ENCODE measurements at places on chromosomes 3 and 15.

- no peak for DNase-seq
Observed at GRCh38 chr3:25287291-25287884, 140.7 kb upstream of the RARB start.

DNA sequence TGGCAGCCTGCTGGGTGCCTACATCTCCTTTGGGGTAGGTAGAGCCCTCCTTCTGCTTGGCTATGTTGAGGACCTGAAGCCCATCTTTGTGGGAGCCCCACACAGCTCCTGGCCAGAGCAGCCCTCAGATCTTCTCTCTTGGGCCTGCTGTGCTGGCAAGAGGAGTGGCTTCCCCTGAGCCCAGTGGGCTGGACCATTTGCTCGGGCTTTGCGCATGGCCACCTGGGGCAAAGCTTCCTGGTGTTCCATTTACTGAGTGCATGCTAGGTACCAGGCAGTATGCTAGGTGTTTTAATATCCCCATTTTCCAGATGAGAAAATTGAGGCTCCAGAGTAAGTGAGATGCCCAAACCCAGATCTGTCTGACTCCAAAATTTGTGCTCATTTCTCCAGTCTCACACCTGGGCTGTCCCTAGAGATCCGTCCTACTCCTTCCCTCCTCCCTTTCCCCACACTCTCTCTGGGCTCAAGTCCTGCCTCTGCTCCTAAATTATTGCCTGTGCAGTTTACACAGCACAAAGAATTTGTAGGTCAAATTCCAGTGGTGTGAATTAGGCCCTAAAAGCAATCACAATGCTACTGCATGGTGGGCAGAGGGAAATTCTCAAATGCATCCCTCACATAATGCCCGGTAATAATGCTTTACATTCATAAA, 39.7 kb downstream of the SLC28A1 start:
- no peak for DNase-seq

GRCh38 chr15:70083418-70083817, 14.3 kb downstream of the TLE3 start:
- DNase-seq: no peak

DNA sequence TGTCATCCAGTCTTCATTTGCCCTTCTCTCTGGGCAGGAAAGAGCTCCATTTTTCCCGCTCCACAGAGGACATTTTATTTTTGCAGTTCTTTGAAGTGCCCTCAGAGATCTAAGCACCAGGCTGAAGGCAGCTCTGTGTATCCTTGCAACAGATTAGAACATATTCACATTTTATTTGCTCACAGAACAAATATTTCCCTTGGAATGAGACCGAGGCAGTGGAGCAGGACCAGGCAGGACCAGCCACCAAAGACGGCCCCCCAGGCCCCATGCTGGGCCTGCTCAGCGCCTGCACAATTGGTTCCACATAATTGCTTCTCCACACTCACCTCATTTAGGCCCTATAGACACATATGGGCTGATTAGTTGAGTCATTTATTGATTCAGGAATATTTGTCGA, 15.7 kb upstream of the ETV5 start:
- DNase-seq: no peak

DNA sequence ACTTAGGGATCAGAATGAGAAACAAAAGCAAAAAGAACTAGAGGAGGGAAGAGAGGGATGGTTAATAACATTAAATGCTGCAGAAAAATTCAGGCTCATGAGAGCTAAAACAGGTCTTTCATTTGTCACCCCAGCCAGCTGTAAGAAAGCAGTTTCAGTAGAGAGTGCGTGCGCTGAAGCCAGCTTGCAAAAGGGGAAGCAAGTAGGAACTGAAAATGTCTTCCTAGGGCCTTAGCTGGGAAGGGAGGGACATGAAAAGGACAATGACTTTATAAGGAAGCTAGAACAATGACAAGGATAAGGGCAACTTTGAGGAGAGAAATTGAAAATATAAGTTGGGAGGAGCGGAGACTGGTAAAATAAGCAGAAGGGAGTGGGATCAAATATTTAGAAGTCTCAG, 3.1 kb downstream of the CIAO2A start:
- no peak for DNase-seq

DNA sequence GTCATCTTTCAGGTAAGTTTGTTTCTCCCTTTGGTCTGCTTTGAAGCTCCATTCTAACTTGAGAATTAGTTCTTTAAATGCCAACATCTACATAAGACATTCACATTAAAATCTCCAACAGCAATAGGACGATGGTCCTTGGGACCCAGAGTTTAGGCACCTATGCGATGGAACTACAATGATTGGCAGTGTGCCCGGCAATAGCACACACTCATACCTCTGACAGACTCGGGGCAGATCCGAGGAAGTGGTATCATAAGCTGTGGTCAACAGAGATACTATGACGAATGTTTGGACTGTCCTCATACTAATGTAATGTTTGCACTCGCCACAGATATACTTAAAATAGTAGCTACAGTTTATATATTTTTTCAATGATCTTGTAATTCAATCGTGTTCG, 34.2 kb upstream of the NR2F2 start:
- no peak for DNase-seq

GRCh38 chr3:183309276-183309675, 56.2 kb downstream of the B3GNT5 start:
- no peak for DNase-seq

- DNase-seq: no peak
Observed at GRCh38 chr3:41653571-41654239, 308.2 kb downstream of the ULK4 start.

DNA sequence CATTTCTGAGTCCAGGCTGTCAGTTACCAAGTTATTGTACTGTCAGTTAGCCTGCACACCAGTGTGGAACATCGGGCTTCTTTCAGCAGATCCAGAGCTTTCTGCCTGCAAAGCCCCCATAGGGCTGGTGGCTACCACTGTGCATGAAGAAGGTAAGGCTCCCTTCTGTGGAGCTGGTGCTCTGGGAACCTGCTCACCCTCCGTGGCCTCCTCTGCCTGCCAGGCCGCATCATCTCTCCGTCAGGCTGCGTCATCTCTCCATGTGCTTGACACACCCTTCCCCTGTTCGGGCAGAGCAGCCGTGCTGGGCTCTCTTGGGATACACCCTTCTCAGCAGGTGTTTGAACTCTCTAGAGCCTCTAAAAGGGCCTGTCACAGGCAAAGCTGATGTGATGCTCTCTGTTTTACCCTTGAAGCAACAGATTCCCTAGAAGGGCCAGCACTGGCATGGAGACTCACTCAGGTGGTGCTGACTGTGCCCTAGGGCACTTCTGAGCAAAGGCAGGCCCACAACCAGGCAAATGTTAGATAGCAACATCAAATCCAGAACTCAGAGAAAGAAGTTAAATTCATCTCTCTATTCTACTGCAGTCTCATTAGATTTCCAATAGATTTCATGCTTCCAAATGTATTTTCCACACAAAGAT, 261.1 kb downstream of the EPHB1 start:
- no peak for DNase-seq

DNA sequence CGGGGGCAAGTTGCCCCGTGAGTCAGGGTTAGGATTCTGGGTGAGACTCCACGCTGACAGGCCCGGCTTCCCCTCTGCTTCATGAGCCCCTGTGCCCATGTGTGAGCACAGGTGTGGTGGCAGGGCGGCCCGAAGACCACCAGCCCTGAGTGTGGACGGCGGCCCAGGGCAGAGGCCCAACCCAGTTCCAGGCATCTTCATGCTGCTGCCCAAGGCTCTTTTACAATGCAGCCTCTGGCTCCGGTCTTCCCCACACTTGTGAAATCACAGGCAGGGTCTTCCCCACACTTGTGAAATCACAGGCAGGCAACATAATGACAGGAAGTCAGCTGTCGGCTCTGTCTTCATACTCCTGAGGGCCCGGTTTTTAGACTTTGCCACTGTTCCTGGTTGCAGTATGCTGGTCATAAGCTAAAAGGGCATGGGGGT, 78.8 kb downstream of the AAGAB start:
- no peak for DNase-seq

DNA sequence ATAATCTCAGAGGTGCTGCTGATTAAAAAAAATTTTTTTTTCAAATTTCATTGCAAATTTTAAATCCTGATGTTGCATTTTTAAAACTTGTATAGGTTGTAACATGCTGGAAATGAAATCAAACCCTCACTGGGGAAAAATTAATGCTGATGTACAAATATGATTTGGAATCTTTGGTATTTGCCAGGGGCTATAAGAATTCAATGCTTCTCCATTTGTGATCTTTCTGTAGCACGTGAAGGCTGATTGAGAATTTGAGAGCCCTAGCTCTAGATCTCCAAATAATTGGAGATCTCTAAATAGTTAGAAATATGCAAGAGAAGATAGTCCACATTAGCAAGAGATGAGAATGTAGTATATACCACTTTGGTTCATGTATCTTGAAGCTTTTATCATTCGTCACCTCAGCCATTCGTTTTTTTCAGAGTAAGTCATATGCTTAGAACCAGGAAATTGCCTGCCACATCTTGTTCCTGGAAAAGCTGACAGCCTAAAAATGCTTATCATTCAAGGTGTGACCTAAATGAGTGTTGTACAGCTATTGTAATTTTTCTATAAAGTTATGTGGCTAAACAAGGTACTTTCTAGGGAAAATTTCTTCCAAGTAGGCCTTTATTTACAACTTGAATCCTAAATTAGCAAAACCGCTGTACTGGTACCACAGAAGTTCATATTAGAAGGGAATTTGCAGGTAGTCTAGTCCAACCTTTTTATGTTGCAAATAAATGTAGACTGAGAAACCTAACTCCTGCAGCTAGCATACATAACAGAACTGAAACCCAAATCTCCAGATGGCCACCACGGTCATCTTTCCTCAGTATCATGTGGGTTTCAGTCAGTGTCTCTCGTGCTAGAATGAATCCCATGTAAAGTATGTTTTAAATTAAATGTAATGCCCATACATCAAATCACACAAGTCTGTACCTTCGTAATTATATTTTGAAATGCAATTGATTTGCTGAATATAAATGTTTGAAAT, 48.5 kb downstream of the FNDC3B start:
- no peak for DNase-seq

GRCh38 chr3:98890181-98890835, 11.2 kb downstream of the DCBLD2 start:
- no peak for DNase-seq
